ENCODE measurements at places on chromosomes 12 and 14. TPM values are rescaled to one million over a fixed set of nuclear protein-coding genes. Genes with fewer than 3 reads are reported as not detected.

- no peak for DNase-seq
Measured at GRCh38 chr12:10362325-10362724, 27.5 kb downstream of the KLRK1 start.

Gene CPM
- 5.3 TPM for total RNA-seq

DNA sequence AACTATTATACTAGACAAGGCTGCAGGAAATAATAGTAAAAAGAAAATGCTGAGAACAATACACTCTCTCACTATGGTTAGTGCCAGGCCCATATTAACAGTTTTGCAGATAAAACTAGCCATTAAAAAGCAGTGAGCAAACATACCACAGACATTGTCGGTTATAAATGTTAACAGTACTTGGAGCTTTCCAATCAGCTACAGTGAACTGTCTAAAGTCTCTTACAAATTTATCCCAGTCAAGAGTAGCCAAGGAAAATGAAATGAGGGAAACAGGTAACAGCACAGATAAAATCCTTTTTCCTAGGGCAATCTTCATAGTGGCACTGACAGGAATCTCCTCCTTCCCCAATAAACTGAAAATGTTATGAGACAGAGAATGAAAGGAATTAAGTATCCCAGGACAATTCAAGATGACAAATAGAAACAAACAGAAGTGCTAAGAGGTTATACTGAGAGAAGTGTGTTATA, 30.8 kb downstream of the PAWR start:
- DNase-seq = no peak

Gene GPD1
- total RNA-seq = 0.11 TPM

DNA sequence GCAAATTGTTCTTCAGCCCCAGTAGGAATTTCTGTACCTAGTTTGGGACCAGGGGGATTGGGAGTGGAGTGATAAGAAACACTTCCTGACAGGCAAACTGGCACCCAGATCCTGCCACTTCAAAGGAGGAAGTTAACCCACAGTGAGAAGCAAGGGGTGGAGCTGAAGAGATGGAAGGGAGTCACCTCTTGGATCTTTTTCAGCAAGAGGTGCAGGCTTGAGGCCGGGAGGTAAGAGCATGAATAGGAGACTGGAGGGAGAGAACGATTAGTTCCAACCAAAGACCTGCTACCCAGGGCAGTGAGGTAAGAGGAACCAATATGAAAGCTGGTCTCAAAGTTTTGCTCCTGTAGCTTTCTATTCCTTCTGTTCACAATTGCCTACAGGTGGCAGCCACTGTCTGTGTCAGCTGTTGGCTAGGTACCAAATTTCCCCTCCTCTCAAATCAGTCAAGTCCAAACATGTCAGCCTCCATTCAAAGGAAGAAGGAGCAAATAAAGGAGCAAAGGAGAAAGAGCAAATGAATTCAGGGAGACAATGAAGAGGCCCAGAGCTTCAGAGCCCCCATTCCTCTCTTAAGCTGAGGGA, 14.9 kb upstream of the TAC3 start:
- no peak for DNase-seq

GRCh38 chr12:77116277-77116676, 50.9 kb upstream of the E2F7 start:
- DNase-seq = no peak

Gene CCDC175
- total RNA-seq = not detected

- peak; percentile 82 for DNase-seq
Measured at GRCh38 chr12:1705774-1706631, 15.1 kb downstream of the ADIPOR2 start.

DNA sequence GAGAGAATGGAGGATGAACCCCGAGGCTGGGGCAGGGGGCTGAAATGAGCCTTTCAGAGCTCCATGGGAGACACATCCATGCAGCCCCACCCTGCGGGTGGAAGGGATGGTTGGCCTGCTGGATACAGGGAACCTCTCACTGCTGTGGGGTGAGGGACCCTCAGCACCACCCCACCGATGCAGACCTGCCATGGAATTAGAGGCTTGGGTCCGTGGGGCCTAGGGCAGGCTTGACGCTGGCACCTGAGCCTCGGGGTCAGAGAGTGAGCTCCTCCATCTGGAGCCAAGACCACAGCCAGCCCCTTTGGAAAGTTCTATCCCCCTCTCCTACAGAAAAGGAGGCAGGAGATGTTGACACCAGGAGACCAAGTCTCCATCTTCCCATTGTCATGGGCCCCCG, 7.4 kb upstream of the KRT74 start:
- no peak for DNase-seq

DNA sequence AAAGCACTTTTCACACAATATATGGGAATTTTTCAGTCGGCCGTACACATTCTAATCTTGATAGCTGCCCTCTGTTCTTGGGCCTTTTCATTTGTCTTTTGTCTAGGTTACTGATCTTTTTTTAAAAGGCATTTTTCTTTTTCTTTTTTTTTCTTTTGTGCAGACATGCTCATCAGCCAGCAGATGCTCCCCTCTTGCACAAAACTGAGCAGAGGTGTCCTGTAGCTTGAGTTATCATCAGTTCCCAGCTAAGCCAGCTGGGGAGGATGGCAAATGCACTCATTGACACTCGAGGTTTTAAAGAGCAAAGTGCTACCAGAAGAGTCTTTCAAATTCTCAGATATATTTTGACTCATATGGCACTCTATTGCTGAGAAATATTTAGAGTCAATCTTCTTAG, 913.9 kb upstream of the SEL1L start:
- no peak for DNase-seq

Gene TNFAIP2
- 80.7 TPM for total RNA-seq

Gene SLC25A47
- not detected for total RNA-seq

Gene KRT78
- 0.15 TPM for total RNA-seq

- no peak for DNase-seq
Measured at GRCh38 chr14:106850913-106851825, 1324.8 kb downstream of the TMEM121 start.

DNA sequence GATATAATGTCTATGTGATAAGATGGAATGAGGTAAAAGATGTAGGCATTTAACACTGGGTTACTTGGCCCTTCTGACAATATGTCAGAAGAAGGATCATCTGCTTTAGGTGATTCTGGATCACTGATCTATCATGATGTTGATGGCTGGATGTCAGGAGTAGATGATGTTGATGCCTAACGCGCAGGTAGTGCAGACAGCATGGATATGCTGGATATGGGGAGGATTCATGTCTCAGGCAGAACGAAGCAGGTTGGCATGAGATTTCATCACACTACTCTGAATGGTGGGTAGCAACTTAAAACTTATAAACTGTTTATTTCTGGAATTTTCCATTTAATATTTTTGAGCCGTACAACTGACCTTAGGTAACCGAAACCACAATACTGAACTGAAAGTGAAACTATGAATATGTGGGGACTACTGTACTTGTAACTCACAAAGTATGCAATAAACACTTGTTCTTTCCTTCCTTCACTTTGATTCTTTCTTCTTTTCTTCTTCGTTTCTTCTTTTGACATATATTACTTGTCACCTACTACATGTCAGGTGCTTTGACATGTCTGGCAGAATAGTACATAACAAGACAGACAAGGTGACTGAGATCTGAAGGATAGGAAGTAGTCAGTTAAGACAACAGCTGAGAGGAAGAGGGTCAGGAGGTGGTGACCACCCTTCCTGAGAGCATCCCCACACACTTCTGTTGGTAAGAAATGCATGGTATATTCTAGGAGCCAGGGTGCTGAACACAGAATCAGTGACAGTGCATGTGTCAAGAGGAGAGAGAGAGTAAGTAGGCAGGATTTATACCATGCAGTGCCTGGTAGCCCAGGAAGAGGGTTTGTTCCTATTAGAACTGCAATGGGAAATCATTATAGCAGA, 238.8 kb downstream of the PPFIA2 start:
- no peak for DNase-seq

Gene KRT83
- 0.33 TPM for total RNA-seq

Measured in PC-3 (cell line).